ENCODE measurements at places on chromosomes 1 and 21. TPM values are rescaled to one million over a fixed set of nuclear protein-coding genes. Genes with fewer than 3 reads are reported as not detected.

- H3K27ac ChIP-seq: no peak overlapping the region
- H3K4me1 ChIP-seq: peaks cover 13% of the 10 kb centered on the region
- peaks cover 13% of the 10 kb centered on the region for H3K36me3 ChIP-seq
- DNase-seq: no peak
- H3K27me3 ChIP-seq: peaks cover 19% of the 10 kb centered on the region
Observed at GRCh38 chr1:16984717-16985116, 4.3 kb upstream of the MFAP2 start.

DNA sequence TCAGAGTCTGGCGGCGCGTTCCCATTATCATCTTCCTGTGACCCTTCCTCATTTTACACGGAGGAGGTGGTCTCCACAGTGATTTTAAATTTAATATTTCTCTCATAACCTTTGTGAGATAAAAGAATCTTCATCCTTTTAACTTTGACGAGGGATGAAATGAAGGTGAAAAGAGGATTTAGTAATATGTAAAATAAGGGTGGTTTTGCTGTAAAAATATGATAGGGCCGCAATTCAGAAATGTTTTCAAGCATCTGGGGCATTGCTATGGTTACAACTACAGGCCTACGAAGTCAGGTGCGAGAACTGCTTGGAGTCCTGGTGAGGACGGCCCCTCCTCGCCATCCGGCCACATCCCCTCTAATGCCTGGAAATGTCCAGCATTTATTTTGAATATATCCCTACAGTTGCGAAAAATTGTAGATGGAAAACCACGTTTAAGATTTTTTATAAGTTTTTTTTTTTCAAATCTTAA is 422 bp upstream of the RSBN1 start:
- no peak for DNase-seq
- H3K36me3 ChIP-seq: no peaks in the 10 kb centered on the region
- peak overlapping the region; percentile 96 for H3K27ac ChIP-seq
- peaks cover 14% of the 10 kb centered on the region for H3K4me1 ChIP-seq
- no peaks in the 10 kb centered on the region for H3K27me3 ChIP-seq

DNA sequence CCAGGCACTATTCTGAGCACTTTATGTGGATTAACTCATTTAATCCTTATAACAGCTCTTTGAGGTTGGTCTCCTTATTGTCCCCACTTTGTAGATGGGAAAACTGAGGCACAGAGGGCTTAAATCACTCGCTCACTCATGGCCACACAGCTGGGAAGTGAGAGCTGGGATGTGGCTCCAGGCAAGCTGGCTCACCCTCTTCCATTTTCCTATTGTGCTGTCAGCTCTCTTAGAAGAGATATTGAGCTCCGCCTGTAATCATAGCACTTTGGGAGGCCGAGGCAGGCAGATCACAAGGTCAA is 3.8 kb upstream of the COL8A2 start:
- H3K4me1 ChIP-seq: peaks cover 10% of the 10 kb centered on the region
- H3K27me3 ChIP-seq: no peaks in the 10 kb centered on the region
- H3K27ac ChIP-seq: no peak overlapping the region
- no peak for DNase-seq
- no peaks in the 10 kb centered on the region for H3K36me3 ChIP-seq

The OR14K1 gene
- not detected for total RNA-seq

The TARDBP gene
- total RNA-seq: 90.9 TPM
